Activated T-cell treated with anti-CD3 and anti-CD28 coated beads for 48 hours (primary cell): ENCODE measurements at places on chromosomes 6 and 20.

DNA sequence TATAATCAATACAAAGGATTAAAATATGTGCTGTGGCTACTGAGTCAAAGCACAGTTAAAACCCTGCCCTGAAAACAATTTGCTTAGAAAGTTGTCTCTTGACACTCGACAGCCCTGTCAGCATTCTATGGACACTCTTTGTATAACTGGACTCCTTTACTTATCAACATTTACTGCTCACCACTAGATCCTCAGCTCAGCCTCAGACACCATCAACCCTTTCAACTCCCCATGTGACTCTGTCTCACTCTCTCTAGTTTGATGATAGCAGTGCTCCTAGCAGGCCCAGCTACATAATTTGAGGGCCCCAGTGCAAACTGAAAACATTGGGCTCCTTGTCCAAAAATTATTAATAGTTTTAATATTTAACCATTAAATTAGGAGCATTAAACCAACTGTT, 181.8 kb downstream of the TENT5A start:
- no peak for DNase-seq

DNA sequence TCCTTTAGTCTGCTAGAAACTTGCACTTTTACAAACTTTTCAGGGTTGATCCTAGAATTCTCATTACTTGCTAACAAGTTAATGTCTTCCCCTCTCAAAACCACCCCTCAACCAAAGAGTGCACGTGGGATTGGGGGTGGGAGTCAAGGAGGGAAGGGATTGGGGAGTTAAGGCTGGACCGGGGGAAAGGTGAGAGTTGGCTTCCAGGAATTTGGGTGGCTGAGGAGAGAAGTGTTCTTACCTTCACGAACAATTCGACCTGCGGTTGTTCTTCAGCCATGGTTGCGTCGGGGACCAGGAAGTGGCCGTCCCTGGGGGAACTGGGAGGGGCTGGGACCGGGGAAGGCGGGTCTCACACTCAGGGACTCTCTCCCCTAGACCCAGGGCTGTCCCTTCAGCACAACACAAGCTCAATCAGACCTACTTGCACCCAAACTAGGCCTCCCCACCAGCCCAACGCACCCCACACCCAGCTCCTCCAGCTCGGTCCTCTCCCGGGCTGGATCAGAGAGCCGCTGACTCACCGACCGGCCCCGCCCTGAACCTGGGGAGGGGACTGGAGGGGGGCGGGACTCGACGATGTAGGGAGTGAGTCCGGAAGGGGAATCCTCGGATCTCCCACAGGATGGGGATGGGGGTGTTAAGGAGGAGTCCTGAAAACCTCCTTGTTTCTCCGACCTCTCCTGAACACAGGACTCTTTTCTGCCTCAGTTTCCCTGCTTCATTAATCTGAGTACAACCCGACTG, at the start of gene CLIC1:
CLIC1 (minus strand) TSS at position 510 of the 747 bp plus-strand sequence; CDS start at position 280, 230 bp downstream.
- peak; percentile 78 for DNase-seq

DNA sequence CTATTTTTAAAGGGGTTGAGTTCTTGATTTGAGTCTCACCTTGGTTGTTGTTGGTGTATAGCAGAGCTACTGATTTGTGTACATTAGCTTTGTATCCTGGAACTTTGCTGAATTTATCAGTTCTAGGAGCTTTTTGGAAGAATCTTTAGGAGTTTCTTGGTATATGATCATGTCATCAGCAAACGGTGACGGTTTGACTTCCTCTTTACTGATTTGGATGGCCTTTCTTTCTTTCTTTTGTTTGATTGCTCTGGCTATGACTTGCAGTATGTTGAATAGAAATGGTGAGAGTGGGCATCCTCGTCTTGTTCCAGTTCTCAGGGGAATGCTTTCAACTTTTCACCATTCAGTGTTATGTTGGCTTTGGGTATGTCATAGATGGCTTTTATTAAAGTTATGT, 64.0 kb downstream of the CDYL start:
- DNase-seq, result no peak

GRCh38 chr6:52990342-52990741, 4.7 kb downstream of the GSTA4 start:
- no peak for DNase-seq

GRCh38 chr20:15565786-15566185, 1007.5 kb downstream of the KIF16B start:
- no peak for DNase-seq

- no peak for DNase-seq
Measured at GRCh38 chr6:23013776-23014175, 444.4 kb downstream of the HDGFL1 start.

DNA sequence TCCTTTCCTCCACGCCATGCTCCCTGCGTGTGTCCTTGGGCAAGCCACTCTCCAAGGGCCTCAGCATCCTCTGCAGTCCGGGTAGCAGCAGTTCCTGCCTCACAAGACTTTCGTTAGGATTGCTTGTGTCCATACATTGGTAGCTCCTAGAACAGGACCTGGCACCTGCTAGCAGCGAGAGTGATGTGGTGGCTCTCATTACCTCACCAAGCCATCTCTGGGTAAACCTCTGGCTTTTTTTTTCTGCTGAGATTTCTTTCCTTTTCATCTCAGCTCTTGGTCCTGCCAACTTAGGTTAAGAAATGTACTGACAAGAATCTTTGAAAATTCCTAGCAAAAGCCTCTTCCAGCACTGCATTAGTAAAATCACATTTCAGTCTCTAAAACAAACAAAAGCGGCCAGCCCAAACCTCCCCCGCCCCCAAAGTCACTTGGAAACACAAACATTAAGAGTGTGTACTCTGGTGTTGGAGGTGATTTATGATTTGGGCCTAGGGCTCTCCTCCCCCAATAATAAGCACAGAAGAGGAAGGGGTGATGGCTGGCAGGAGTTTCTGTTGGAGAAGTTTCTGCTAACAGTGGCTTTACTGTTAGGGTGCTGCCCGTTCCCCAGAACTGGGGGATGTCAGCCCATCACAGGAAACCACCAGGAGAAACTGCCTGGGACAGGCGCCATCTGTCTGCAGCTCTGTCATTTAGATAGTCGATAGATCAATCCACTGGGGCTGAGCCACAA, 199.2 kb downstream of the CD83 start:
- no peak for DNase-seq

DNA sequence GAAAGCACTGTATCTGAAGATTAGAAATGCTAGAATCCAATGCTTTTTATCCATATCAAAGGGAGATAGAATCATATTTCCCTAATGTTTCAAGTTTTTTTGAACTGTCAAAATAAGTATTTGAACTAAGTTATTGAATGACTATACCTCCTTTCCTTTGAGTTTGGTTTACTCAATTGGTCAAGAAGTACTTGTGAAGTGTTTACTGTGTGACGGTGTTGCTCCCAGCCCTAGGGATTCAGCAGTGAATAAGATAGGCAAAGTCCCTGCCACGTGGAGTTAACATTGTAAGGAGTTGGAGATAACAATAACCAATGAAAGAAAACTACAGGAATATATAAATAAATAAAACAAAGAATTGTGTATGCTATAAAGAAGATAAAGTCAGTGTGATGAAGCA, 535.9 kb downstream of the FRK start:
- no peak for DNase-seq

DNA sequence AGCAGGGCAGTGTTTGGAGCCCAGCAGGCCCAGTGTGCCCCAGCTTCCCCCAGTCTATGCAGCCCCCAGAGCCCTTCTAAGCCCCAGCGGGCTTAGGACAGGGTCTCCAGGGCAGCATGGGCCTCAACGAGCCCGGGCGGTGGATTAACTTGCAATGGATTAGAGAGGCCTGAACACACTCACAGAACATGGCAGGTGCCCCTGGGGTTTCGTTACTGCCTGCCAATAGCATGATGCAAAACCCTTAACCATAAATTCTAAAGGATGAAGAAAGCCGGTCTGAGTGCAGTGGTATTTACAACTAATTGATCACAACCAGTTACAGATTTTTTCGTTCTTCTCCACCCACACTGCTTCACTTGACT, 18.9 kb downstream of the ENTPD6 start:
- no peak for DNase-seq

DNA sequence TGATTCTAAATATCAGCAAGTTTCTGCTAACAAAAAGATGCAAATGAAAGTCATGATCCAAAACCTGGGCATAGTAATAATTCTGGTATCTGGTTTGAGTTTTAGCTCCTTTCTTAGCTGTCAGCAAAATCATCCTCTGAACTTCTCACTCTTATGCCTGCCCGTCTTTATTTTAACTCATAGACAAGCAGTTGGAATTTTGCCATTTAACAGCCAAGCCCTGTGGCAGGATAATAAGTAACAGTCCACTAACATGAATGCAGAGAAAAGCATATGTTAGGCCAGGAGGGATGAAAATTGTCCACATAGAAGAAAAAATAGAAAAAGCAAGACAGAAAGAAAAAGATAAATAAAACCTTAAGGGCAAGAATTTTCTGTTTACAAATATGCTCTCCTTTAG, 170.0 kb upstream of the LAMA2 start:
- no peak for DNase-seq

GRCh38 chr6:95690328-95690727, 113.0 kb downstream of the MANEA start:
- DNase-seq, result no peak

- DNase-seq, result no peak
Measured at GRCh38 chr6:146258206-146258605, 229.3 kb downstream of the GRM1 start.

GRCh38 chr6:68635706-68636513, 828 bp downstream of the ADGRB3 start:
- no peak for DNase-seq
